A549 treated with ZK216348 at 1 μM for 4 hours (cell line): ENCODE measurements at places on chromosomes 16 and 17. TPM values are rescaled to one million over a fixed set of nuclear protein-coding genes. Genes with fewer than 3 reads are reported as not detected.

The CACNA1G gene
- total RNA-seq = 1.9 to 5.0 TPM (median 4.9 TPM) in 5 replicates

The TSPAN10 gene
- 2.5 to 6.8 TPM (median 4.7 TPM) in 5 replicates for total RNA-seq

The C16orf96 gene
- total RNA-seq = 0.04 to 0.06 TPM in 2 of 5 replicates, not detected in the others

The KRTAP4-4 gene
- not detected in 5 replicates for total RNA-seq

The OTOP3 gene
- total RNA-seq = not detected in 5 replicates

The UBTF gene
- 93.4 to 103 TPM (median 101 TPM) in 5 replicates for total RNA-seq

The C17orf113 gene
- 0.40 to 1.2 TPM (median 0.76 TPM) in 5 replicates for total RNA-seq

The CD300E gene
- not detected in 5 replicates for total RNA-seq

The HIC1 gene
- total RNA-seq = 0.28 to 2.7 TPM (median 2.0 TPM) in 5 replicates

The TPSB2 gene
- total RNA-seq = 0.20 to 0.27 TPM in 2 of 5 replicates, not detected in the others

The DCAKD gene
- 16.0 to 19.7 TPM (median 18.7 TPM) in 5 replicates for total RNA-seq

The SP2 gene
- 13.4 to 18.7 TPM (median 17.3 TPM) in 5 replicates for total RNA-seq

The KRT9 gene
- not detected in 5 replicates for total RNA-seq

The DOC2B gene
- total RNA-seq = 1.2 to 2.4 TPM (median 1.7 TPM) in 5 replicates

The CD300LB gene
- 0.11 TPM in 1 of 5 replicates, not detected in the others for total RNA-seq

The EVPLL gene
- not detected in 5 replicates for total RNA-seq

The NOG gene
- total RNA-seq = 0.70 to 1.3 TPM (median 1.00 TPM) in 5 replicates

The CCL16 gene
- total RNA-seq = not detected in 5 replicates

The FOXF1 gene
- total RNA-seq = not detected in 5 replicates

The NME3 gene
- total RNA-seq = 23.1 to 67.4 TPM (median 55.9 TPM) in 5 replicates

The PPP1R27 gene
- 0.15 TPM in 1 of 5 replicates, not detected in the others for total RNA-seq

The CD68 gene
- 23.3 to 40.6 TPM (median 33.0 TPM) in 5 replicates for total RNA-seq

The CBFA2T3 gene
- total RNA-seq = 0.18 to 0.75 TPM (median 0.47 TPM) in 5 replicates

The NPB gene
- total RNA-seq = 0.44 to 0.65 TPM (median 0.58 TPM) in 4 of 5 replicates, not detected in the other

The NACA2 gene
- not detected in 5 replicates for total RNA-seq

The SOST gene
- total RNA-seq = not detected in 5 replicates

The KRTAP4-3 gene
- not detected in 5 replicates for total RNA-seq

The ANKRD11 gene
- total RNA-seq = 66.2 to 118 TPM (median 108 TPM) in 5 replicates

The TRIM72 gene
- 0.06 to 0.12 TPM (median 0.09 TPM) in 3 of 5 replicates, not detected in the others for total RNA-seq

The TBC1D3C gene
- total RNA-seq = not detected in 5 replicates

The NEUROD2 gene
- 0.18 TPM in 1 of 5 replicates, not detected in the others for total RNA-seq

The SLC25A10 gene
- total RNA-seq = 20.2 to 48.4 TPM (median 42.0 TPM) in 5 replicates

The PRKCB gene
- 0.20 to 0.41 TPM (median 0.25 TPM) in 5 replicates for total RNA-seq

The PRSS53 gene
- 0.59 to 2.0 TPM (median 1.3 TPM) in 5 replicates for total RNA-seq

The DHX58 gene
- total RNA-seq = 0.40 to 0.70 TPM (median 0.46 TPM) in 5 replicates

The LRRC45 gene
- 8.8 to 17.9 TPM (median 15.3 TPM) in 5 replicates for total RNA-seq

The ZNF624 gene
- 1.0 to 2.3 TPM (median 2.0 TPM) in 5 replicates for total RNA-seq

The SPDYE4 gene
- total RNA-seq = not detected in 5 replicates

The PPL gene
- total RNA-seq = 2.6 to 4.8 TPM (median 4.1 TPM) in 5 replicates

The KRTAP17-1 gene
- not detected in 5 replicates for total RNA-seq

The TP53TG3 gene
- 0.39 to 0.70 TPM (median 0.55 TPM) in 3 of 5 replicates, not detected in the others for total RNA-seq

The IL17C gene
- total RNA-seq = not detected in 5 replicates

The LUC7L3 gene
- 77.3 to 174 TPM (median 89.9 TPM) in 5 replicates for total RNA-seq

The LGALS3BP gene
- 66.0 to 83.9 TPM (median 74.0 TPM) in 5 replicates for total RNA-seq

The ZNF207 gene
- 217 to 246 TPM (median 236 TPM) in 5 replicates for total RNA-seq

The TRAPPC1 gene
- total RNA-seq = 313 to 386 TPM (median 328 TPM) in 5 replicates

The TBX21 gene
- total RNA-seq = 0.13 to 0.15 TPM in 2 of 5 replicates, not detected in the others

The CACNG3 gene
- not detected in 5 replicates for total RNA-seq

The OTOA gene
- 0.08 TPM in 2 of 5 replicates, not detected in the others for total RNA-seq

The CLEC19A gene
- total RNA-seq = 0.06 to 0.22 TPM (median 0.09 TPM) in 4 of 5 replicates, not detected in the other

The CCDC40 gene
- 4.5 to 8.1 TPM (median 7.3 TPM) in 5 replicates for total RNA-seq

The UBN1 gene
- 21.5 to 30.9 TPM (median 27.2 TPM) in 5 replicates for total RNA-seq

The UTS2R gene
- not detected in 5 replicates for total RNA-seq

The MYH8 gene
- total RNA-seq = not detected in 5 replicates
